ENCODE measurements at places on chromosomes 5 and 9.

GRCh38 chr9:114837923-114838322 lies 32.1 kb upstream of the TNFSF15 start:
- no peak for DNase-seq

- DNase-seq, result peak; percentile 31
Observed at GRCh38 chr9:112112941-112113681, 62.0 kb downstream of the SUSD1 start.

- DNase-seq, result no peak
Observed at GRCh38 chr9:90979138-90979551, 177.5 kb downstream of the SYK start.

- no peak for DNase-seq
Observed at GRCh38 chr9:69963803-69964202, 79.8 kb upstream of the MAMDC2 start.

DNA sequence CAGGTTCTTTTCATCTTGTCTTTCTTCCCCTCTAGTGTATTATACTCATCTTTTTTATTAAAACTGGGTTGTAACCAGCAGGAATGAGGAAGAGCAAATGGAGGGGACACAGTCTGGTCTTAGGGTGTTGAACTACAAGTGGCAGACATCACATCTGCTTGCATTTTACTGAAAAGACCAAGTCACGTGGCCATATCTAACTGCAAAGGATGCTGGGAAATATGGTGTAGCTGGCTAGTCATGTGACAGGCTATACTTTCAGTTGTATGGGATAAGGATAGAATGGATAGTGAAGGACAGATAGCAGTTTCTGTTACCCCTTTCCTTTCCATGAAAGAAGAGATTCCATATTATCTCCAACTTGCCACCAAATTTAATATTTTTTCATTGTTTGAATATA lies 13.0 kb upstream of the FGD3 start:
- DNase-seq, result no peak

DNA sequence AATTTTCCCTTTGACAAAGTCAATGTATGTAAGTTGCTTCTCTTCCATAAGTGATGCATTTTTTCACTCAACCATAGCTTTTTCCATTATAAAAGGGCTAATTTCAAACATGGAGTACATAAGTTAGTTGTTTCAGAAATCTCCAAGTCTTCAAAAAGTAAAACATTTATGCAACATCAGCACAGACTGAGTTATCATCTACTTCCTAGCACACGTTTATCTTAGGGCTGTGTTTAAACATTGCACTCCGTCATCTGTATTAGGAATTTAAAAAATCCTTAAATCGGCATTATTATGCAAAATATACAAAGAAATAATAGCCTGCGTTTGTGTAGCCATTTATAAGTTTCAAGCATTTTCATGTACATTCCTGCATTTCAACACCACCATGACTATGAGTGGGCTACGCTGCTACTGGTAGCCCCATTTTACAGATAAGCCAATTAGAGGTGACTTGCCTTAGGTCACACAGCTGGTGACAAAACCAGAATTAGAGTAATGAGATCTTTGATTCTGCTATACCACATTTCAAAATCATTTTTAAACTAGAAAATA lies 43.4 kb downstream of the PTPN3 start:
- DNase-seq, result no peak

DNA sequence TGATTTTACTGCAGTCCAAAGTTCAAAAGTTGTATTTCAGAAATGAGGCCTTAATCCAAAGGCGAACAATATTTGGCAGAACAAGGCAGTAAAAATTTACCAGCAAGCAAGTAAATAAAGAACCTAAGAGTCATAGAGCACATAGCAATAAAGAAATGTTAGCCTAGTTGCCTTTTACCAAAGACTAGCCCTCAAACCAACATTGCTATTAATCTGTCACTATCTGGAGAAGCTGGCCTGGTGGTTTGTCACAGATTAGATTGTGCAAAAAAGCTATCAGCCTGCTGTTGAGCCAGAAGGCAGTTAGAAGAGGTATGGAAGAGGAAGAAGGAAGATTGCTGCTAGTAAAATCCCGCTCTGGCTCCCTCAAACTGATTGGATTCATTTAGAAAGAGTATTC lies 304.7 kb upstream of the KLF4 start:
- no peak for DNase-seq

DNA sequence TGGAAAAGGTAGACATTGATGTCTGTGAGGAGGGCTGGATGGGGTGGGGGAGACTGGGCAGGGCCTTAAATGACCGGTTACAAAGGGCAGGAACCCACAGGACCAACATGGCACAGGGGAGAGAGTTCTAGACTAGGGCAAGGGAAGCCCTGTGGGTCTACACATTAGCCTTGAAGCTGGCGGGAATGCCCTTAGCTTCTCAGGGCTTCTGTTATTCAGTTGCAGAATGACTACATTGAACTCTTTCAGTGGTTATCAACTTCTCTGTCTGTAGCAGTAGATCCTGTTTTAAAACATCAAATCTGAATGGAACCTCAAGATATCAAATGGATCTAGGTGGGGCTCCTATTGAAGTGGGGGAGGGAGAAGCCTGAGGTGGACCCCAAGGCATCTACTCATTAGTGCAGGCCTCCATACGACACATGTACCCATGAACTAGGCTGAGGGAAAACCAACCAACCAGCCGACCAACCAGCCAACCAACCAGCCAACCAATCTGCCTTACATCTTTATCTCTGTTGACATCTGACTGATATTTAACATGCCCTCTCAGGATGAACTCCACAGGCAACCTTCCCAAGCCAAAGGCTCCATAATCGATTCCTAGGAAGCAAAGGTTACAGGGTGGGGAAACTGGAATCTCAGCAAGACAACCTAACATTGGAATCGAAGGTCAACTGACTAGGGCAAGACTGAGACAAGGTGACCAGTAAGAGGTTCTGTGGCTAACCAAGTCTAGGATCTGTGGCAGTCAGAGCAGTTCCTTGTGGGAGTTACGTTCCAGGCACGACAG lies 48.3 kb downstream of the DAP start:
- DNase-seq, result no peak

DNA sequence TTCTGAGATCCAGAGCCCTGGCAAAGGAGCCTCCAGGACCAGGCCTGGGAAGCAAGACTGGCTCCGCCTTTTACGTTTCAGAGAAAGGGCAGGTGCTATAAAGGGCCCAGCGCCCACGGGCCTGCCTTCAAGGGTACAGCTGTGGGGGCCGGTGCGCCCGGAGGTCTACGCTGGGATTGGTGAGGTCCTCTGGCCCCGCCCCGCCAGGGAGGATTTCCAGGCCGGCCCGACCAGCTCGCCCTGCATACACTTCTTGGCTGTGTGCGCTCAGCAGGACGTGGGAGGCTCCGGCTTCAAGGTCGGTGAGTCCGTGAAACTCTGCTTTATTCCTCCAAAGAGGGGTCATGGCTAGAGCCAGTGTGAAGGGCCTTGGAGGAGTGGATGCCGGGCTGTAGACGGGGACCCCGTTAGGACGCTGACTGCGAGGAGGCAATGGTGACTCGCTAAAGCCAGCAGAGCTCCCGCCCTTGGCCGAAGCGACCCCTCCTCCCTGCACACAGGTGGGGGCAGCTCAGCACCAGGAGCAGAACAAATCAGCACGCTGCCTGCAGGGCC lies at the start of gene CKMT2:
Gene CKMT2, plus strand, starts transcription at position 243 of the 555 bp plus-strand sequence. CDS start 17,811 bp downstream, outside the sequence.
- DNase-seq, result no peak

DNA sequence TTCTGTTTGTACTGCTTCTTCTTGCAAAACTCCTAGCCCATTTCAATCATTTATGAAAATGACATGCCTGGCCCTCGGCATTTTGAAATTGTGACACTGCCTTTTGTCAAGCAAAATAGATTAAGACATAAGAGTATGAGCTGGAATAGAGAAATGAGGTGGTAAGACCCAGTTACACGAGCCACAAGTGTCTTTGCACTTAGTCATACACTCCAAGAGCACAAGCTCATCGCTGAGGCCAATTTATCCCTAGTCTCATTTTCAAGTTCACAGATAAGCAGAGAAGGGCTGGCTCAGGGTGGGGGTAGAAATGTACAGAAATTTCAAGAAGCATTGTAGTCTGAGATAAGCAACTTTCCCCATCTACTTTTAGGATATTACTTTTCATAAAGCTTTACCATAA lies 40.6 kb upstream of the MAP1B start:
- DNase-seq, result no peak

GRCh38 chr5:79488775-79489174 lies 25.2 kb downstream of the HOMER1 start:
- DNase-seq, result no peak

GRCh38 chr5:126647071-126647470 lies 46.3 kb downstream of the PHAX start:
- no peak for DNase-seq

DNA sequence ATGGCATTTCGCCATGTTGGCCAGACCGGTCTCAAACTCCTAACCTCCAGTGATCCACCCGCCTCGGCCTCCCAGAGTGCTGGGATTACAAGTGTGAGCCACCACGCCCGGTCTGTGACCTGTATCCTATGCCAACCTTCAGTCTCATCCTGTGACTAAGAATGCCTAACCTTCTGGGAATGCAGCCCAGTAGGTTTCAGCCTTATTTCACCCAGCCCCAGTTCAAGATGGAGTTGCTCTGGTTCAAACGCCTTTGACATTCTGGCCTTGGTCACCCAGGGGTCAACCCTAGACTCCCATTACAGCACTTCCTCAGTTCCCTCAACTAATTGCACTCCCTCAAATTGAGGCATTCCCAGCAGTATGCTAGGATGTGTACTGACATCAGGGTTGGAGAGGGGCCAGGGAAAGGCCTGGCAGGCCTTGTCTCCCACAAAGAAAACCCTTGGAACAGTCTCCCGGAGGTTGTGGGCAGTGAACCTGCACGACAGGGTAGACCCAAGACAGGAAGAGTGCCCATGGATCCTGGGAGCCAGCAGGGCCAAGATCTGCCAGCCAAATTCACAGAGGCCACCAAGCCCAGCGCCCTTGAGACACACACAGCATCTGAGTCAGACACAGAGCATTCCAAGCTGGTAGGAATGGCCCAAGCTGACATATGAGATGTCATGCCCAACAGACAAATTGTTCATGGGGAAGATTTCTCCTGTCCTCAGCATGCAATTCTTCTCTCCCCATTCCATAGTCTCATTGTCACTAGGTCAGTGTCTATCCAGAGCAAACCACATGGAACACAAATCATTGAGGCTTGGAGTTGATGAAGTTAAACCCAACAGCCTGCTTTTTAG lies 24.9 kb upstream of the SMU1 start:
- DNase-seq, result no peak

DNA sequence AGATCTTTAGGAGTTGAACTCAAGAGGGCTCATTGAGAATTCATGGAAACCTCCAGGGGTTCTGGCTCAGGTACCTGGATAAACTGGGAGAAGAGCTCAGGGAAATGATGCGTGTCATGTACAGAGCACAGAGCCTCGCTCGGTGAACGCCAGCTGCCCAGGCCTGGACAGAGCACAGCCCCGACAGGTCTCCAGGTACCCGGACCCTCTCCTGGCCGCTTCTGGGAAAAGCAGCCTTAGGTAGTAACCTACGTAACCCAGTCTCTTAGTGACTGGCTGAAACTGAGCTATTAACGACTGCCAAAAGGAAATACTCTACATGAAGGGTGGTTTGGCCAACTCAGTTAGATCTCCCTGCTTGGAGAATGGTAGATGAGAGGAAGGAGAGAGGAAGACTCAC lies 157.4 kb downstream of the TTLL11 start:
- no peak for DNase-seq

DNA sequence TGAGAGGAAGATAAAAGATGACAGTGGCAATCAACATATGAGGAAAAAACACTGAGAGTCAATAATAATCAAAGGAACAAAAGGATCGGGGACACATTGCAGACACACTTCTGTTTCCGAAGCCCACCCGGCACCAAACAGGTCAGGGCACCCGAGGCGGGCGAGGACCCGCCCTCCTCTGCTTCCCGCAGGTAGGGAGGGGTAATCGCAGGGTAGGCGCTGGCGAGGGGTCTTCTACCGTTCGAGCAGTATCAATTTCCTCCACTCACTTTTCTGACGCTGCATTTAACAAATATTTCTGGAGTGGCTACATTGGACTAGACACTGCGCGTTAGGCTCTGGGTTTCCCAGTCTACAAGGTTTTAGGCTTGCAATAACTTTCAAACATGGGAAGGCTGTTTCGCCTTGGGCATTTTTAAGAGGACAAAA lies 1.3 kb downstream of the TXN start:
- DNase-seq, result peak; percentile 14

DNA sequence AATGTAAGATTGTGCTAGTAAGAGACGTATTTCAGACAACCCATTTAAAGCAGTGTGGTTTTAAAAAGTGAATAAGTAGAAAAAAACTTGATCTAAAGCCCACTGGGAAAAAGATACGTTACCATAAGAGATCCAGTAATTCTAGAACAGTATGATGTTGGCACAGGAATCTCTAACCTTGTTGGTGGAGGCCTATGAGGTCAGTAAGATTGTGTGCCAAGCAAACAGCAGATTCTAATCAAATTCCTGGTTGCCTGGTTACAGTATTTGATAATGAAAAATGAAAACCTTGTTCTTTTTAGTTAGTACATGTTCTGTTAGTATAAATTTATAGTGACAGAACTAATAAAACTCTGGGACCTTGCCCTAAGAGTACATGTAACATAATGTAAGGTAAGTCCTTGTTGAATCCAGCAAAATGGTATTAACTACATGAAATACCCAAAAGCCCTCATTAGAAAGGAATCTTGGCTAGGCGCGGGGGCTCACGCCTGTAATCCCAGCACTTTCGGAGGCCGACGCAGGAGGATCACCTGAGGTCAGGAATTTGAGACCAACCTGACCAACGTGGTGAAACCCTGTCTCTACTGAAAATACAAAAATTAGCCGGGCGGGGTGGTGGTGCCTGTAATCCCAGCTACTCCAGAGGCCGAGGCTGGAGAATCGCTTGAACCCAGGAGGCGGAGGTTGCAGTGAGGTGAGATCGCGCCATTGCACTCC lies 33.2 kb upstream of the DMXL1 start:
- DNase-seq, result no peak

DNA sequence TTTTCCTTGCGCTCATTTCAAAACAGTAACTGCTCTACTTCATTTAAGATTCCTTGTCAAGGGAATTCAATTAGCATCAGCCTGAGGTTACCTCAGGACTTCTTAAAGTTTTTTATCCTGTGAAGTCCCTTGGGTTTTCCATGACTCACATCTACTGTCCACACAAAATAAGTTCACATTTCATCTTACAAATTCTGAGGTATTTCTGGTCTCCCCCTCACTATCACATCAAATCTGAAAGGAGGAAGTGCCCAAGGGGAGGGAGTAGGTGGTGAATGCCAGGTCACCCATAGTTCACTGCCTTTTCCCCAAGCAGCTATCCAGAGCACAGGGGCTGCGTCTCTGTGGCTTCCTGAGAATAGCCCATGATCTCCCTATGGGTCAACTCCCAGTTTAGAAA lies 227.1 kb upstream of the NREP start:
- no peak for DNase-seq

- no peak for DNase-seq
Observed at GRCh38 chr5:7772141-7772540, 78.8 kb downstream of the CFAP90 start.

GRCh38 chr5:74433255-74433895 lies 207.2 kb downstream of the ENC1 start:
- no peak for DNase-seq

DNA sequence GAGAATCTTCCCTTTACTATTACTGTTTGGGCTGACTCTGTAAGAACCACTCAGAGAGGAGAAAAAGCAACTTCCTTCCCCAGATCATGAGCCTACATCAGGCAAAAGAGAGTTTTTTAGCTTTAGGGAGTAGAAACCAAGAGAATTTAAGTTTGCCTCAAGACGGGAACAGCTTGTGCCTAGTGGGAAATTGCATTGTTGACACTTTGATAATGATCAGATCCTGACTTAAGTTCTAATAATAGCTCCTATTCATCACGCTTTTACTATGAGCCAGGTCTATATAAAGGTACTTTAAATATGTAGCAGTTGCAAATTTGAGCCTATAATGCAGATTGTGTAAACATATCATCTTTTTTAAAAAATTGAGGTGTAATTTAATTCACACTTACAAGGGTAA lies 298.2 kb downstream of the MAN2A1 start:
- no peak for DNase-seq

GRCh38 chr5:142491270-142491669 lies 166.4 kb upstream of the SPRY4 start:
- no peak for DNase-seq

Measured in activated CD4-positive, alpha-beta T cell treated with anti-CD3 and anti-CD28 coated beads for 36 hours (primary cell).